Activated T-cell treated with anti-CD3 and anti-CD28 coated beads, Interleukin-2, amount 50 U/mL, for 48 hours (primary cell): ENCODE measurements at places on chromosomes 5 and 9.

DNA sequence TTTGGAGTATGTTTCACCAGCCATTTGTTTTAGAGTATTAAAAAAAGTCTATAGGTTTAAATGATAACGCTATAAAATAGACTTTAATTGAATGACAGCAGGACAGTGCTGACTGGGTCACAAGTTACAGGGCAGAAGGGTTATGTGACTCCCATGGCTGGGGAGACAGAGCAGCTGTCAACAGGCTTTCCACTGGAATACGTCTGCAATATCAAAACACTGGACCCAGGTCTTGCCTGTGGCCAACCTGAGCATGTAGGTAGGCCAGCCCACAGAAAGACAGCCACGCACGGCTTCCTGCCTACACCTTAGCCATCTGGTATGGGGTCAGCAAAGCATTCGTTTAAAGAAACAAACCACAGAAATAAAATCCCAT, 80.7 kb downstream of the OTULIN start:
- no peak for DNase-seq

DNA sequence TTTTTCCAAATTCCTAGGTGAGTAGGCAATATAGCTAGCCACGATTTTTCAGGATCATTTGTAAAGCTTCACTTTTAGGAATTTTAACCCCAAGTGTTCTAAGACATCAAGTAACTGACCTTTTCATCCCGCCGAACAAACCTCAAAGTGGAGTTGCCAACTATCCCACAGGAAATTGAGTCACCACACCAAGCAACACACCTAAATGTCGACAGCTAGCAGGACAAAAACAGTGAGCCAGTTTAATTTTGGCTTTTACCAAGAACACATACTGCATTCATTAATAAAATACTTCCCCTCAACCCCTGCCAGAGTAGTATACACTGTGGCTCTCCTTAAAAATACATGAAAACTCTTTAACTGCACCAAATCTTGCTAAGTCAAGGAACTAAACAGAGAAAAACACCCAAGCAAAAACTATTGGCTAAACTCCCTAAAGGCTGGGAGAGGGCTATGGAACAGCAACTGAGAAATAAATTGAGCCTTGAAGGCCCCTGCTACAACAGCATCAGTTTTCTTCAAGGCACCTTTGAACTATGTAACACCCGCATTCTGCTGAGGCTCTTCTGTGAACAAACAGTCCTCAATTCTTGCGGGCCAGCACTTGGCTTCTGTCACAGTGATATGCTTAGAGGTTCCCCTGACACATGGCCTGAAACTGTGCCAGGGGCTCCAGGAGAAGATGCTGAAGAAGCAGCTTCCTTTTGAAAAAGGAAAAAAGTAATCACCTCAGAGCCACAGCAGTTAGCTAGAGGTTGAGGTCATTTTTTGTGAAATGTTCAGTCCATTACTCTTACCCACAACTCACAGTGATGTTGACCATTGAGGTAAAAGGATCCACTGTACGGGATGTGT, 459.6 kb downstream of the RAB3C start:
- no peak for DNase-seq

- DNase-seq, result no peak
Measured at GRCh38 chr9:137504432-137504777, 45.3 kb upstream of the NSMF start.

DNA sequence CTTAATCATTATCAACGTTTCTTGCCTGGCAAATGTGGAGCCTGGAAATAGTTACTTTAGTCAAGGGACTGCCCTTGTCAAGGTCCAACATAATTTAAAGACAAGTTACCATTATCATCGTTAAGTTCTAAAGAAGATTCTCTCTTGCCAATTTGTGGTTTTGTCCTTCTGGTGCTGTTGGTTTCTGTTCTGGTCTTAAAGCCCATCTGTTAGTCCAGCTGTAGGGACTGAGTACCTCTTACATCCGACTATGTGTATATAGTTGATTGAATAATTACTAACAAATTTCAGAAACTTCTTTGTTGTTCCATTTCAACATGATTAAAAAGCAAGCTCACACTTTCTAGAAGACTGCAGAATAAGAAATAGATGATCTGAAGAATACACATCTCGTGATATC, 1854.9 kb downstream of the MAT2B start:
- DNase-seq, result no peak

DNA sequence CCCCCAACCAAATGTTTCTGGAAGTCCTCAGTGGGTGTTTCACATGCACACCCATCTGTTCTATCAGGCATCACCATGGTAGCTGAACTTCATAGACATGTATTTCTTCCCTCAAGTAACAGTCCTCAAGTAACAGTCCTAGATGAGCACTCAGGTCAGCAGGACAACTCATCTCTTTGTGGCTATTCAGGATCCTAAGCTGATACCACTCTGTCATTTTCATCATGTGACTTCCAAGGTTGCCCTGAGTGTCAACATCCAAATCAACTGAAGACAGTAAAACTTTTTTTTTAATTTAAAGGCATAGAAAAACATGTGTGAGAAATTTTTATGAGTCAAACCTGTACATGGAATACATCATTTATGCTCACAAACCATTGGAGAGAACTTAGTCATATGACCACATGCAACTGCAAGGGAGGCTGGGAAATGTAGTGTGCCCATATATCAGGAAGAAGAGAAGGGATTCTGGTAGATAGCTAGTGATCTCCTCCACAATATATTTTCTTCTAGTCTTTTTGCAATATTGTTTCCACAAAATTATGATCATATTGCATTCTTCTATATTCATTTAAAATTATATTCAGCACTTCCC, 64.2 kb upstream of the FST start:
- DNase-seq, result no peak

DNA sequence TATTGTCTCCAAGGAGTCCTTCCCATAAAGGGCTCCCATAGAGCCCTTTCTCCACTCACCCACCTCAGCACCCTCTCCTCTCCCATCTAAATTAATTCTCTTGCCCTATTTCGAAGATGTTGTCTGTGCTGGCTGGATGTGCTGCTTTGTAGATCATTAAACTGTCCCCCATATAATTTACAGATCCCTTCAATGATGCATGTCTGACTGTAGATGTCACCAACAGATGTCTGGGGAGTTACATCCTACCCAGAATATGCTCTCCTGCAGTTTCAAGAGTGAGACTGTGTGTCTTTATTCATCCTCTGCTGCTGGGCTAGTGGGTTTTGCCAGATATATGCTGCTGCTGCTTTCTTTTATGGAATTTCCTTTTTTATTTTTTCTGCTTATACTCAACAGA, 351.2 kb downstream of the MLLT3 start:
- DNase-seq, result no peak

- no peak for DNase-seq
Measured at GRCh38 chr9:134404376-134405358, 78.4 kb downstream of the RXRA start.

DNA sequence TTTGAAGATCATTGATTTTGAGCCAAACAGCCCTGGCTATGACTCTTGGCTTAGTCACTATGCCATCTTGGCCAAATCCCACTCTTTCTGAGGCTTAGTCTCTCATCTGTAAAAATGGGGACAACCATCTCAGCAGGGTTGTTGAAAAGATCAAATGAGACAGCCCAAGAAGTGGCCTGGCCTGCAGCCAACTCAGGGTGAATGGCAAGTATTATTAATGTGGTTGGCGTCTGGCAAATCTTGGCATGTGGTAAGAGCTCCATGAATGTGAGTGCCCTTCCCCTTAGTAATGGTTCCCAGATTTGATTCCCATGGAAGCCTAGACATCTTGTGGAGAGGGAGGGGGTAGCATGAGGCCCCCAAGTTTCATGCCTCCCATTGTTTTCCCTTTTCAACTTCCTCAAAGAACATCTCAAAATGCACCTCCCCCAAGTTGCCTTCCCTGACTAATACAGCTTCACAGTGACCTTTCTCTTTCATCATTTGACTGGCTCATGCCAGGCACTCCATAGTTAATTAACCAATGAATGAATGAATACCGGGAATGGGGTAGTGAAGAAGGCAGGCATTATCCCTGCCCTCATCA, 11.8 kb upstream of the TGFBI start:
- no peak for DNase-seq

DNA sequence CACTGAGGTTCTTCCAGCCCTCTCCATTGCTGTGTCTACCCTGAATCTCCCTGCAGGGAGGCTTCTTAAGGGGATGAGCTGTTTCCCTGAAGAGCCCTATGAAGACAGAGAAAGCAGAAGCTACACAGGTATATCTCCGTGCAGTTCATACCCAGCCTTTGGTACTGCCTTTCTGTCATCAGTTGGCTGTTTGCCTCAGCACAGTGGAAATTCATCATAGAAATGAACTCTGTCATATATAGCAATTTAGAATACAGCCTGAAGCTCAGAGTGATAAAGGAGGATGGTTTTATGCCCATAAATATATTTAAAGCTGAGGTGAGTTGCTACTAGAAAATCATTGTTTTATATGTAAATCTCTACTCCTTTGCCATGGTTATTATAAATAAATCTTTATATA, 42.6 kb upstream of the KCNN2 start:
- no peak for DNase-seq

- no peak for DNase-seq
Measured at GRCh38 chr9:129478961-129479630, 141.8 kb downstream of the C9orf50 start.

DNA sequence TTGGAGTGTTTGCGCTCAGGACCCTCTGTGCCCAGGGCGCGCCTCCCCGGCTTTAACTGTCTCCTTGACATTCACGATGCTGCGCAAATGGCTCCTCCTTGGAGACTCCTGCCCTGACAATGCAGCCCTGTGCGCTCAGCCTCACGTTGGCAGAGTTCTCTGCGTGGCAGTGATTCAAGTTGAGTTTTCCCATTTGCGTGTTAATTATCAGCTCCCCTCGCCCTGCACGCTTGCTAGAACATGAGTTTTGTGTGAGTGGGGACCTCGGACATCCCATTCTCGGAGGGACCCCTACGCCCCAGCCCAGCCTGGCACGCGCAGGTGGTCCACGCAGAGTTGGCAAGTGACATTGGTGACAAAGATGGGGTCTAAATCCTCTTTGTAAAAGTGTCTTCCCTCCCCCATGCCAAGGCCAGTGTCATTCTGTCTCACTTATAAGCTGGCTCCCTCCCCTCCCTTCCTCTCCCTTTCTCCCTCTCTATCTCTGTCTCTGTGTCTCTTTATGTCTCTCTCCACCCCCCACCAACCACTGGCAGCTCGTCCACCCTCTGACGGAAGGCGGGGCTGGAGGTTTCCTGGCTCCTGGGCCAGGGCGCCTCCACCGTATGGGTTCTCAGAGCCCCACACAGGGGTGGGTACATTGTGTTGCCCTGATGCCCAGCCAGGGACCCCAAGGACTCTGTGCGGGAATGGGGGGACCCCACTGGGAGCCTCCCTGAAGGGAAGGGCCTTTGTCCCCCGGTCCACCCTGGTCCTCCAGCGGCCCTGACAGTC, 169.3 kb downstream of the OLFM1 start:
- no peak for DNase-seq

DNA sequence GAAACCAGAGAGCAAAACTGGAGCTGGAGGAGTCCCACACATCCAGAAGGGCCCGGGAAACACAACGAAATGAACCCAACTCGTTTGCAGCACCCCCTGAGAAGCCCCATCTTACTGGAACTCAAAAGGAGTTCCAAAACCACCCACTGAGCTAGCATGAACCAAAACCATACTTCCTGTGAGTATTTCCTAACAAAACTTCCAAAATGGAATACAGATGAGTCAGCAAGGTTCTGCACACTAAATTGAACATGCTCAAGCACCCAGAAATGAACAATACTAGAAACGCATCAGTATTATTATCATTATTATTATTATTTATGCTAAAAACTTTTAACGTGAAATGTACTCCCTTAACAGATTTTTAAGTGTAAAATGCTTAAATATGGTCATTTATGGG, 8.0 kb upstream of the SPOCK1 start:
- DNase-seq, result no peak

DNA sequence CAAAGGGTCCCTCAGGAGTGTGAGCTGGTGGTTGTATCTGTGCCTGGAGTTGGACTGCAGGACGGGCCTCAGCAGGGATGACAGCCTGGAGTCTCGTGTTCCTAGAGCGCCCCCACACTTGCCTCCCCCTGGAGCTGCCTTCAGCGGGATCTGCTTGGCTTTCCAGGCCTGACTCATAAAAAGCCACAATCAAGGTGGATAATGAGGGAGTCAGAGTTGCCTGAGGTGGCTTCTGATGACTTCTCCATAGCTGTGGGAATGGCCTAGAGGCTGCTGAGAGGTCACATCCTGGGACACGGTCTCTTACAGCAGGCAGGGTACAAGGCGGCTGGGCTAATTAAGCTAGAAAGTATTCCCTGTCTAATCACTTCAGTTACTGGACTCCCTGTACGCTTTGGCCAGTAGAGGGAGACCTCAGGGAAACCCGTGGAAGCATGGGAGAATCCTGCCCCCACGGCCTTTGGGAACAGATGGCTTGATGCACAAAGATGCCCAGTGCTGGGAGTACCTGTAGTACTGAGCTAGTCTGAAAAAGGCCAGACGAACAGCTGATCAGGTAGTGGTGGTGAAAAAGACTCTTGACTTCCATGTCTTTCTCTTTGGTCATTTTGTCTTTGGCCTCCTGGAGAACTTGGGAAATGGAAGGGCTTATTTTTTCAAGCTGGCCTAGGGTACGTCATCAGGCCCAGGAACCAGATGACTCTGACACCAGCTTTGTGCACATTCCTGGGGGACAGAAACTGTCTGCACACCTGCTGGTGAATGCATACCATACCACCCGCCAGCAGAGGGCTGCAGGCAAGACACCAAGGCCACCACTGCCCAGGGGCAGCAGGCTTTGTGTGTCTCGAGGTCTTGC, 16.1 kb upstream of the FRRS1L start:
- peak; percentile 34 for DNase-seq

DNA sequence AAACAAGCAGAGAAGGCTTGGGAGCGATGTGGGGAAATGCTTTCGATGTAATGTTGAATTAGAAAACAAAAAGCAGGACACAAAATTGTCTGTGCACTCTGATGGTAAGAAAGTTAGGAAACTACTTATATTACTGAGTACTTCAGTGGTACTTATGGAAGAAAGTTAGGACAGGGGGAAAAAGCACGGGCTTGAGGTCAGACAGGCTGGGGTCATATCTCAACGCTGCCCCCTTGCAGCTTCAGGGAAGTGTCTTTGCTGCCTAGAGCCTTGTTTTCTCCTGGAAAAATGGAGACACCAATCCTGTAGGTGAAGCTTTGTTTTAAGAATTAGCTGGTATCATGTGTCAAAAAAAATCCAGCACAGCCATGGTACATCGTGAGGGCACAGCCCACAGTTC, 23.0 kb downstream of the NEURL1B start:
- no peak for DNase-seq

GRCh38 chr9:21836437-21837161, 34.2 kb downstream of the MTAP start:
- no peak for DNase-seq

DNA sequence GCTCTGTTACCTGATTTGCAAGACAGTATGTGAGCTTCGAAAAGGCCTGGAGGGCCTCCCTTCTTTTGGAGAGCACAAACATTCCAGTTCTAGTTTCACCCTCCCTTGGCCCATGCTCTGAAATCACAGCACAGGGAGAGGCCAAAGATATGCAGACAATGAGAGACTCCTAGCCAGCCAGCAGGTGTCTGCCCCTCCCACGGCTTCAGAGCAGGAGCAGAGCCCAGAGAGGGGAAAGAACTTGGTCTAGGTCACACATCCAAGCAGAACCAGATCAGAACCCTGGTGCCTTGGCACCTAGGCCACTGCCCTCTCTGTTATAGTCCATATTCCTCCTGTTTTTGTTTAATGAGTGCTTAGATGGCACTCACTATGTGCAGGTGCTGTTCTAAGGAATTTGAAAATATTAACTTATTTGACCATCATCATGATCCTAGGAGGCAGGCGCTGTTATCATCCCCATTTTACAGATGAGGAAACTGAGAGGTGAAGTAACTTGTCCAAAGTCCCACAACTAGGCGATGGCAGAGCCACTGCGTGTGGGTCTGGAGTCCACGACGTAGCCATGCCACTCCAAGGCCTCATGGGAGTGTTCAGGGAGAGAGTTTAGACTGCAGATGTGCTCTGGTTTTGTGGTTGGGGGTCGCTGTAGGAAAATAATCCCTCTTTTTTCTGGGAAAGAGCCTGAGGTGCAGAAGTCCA, 27.2 kb downstream of the TMOD1 start:
- DNase-seq, result no peak
